Esophagus mucosa (tissue), 1 donor: ENCODE measurements at places on chromosomes 1 and 21. TPM values are rescaled to one million over a fixed set of nuclear protein-coding genes. Genes with fewer than 3 reads are reported as not detected.

DNA sequence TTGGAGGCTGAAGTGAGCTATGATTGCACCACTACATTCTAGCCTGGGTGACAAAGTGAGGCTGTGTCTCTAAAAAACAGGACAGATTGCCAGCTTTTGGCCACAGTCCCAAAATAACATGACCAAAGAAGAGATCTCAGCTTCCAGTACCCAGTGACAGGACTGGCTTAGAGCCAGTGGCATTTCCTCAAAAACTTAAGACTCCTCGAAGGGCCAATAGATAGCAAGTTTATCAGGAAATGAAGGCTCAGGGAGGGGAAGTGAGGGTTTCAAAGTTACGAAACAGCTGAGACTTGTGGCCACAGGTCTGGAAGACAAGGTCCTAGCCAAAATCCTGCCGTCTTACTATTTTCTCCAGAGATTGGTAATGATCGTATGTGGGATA lies 6.3 kb upstream of the TMEM39B start:
- ATAC-seq: peak; percentile 76

DNA sequence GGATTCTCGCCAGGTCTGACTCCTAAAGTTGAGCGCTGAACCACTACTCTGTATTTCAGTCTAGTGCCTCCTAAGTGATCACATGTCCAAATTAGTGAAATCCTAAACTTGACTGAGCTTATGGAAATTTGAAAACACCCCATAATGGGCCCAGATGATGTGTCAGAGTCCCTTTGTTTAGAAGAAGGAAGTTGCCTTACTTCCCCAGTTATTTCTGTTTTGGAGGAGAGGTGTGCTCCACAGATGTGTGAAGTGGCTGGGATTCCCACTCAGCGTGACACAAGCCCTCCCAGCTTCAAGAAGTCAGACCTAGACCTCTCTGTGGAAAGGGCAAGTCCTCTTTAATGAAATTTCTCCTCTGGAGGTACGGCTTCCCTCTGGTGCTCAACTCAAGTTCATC lies 188.8 kb downstream of the TTLL7 start:
- no peak for ATAC-seq

DNA sequence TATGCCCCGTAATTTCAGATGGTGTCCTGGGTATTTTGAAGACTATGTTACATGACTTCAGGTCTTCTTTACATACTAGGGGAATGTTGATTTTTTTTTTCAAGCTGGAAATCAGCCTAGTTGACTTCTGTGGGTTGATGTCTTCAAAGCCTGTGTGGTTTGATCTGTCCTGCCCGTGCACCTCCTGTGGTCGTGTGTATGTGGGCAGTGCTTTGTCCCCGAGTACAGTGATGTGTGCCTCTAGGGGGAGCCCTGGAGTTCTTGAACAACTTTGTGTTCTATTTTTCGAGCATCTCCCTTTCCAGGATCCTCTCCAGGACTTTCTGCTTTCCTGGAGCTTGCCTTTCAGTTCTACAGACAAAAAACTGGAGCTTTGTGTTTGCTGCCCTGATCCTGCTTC lies 28.9 kb downstream of the OBSCN start:
- ATAC-seq: peak; percentile 43

DNA sequence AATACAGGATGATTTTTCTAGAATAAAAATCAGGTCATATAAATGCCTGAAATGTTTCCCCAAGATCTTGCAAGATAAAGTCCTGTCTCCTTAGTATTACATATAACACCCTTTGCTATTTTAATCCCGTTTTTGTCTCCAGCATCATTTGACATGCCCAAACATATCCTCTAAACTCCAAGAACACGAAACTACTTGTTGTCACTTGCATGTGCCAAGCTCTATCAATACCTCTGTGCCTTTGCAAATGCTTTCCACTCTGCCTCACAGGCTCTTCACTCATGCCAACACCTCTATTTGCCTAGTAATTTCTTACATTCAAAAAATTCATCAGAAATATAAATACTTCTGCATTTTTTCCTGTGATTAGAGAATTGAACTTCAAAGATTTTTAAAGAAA lies 37.9 kb downstream of the LRRIQ3 start:
- ATAC-seq: no peak

DNA sequence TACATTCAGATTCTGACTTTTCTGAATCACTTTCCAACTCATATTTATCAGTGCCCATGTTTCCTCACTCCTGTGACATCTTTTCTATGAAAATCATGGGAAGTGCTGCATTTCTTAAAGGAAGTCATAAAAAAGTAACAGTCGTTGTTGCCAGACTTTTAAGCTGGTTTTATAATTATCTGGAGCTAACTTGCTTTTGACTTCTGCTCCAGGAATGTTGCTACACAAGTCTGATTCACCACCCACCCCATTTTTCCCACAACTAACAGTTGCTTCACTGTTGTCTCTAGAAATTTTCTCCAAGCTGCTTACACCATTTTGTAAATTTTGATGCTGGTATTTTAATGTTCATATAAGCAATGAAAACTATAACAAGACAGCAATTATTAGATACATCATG lies 12.2 kb downstream of the FCRLB start:
- ATAC-seq: peak; percentile 66

DNA sequence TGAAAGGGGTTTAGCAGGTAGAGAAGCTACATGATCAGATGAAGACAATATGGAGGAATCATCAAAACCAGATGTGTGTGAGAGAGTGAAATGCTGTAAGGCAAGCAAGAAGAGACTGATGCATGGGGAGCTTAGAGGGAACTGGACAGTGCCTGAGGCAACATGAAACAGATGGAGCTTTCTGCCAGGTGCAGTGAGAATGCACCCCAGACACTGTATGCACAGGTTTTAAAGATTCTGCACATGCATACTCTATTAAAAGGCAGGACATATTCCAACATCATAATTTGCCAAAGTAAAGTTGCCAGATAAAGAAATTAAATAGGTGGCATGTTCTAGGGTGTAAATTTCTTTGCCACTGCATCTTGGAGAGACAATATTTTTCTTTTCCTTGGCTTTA lies 200.1 kb downstream of the AMY1C start:
- no peak for ATAC-seq

GRCh38 chr1:78040484-78041089 lies 5.2 kb upstream of the GIPC2 start:
- ATAC-seq: no peak

GRCh38 chr1:103461161-103462105 lies 64.1 kb upstream of the RNPC3 start:
- ATAC-seq: no peak

DNA sequence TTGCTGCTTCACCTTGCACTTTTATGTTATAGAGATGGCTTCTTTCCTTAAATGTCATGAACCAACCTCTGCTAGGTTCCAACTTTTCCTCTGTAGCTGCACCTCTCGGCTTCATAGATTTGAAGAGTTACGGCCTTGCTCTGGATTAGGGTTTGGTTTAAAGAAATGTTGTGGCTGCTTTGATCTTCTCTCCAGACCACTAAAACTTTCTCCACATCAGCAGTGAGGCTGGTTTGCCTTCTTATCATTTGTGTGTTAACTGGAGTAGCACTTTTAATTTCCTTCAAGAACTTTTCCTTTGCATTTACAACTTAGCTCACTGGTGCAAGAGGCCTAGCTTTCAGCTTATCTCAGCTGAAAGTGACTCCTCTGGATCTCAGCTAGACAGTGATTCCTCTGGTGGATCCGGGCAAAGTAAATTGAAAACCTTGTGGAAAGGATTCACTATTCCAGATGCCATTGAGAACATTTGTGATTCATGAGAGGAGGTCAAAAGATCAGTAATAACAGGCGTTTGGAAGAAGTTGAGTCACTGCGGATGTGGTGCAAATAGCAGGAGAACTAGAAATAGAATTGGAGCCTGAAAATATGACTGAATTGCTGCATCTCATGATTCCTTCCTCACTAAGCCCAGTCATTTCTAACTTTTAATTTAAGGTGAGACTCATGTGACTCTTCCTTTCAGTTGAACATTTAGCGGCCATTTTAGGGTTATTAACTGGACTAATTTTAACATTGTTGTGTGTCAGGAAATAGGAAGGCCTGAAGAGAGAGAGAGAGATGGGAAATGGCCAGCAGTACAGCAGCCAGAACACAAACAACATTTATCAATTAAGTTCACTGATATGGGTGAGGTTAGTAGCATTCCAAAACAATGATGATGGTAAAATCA lies 16.2 kb upstream of the RGS1 start:
- no peak for ATAC-seq

- ATAC-seq: no peak
Measured at GRCh38 chr1:202585590-202585933, 124.7 kb downstream of the SYT2 start.

DNA sequence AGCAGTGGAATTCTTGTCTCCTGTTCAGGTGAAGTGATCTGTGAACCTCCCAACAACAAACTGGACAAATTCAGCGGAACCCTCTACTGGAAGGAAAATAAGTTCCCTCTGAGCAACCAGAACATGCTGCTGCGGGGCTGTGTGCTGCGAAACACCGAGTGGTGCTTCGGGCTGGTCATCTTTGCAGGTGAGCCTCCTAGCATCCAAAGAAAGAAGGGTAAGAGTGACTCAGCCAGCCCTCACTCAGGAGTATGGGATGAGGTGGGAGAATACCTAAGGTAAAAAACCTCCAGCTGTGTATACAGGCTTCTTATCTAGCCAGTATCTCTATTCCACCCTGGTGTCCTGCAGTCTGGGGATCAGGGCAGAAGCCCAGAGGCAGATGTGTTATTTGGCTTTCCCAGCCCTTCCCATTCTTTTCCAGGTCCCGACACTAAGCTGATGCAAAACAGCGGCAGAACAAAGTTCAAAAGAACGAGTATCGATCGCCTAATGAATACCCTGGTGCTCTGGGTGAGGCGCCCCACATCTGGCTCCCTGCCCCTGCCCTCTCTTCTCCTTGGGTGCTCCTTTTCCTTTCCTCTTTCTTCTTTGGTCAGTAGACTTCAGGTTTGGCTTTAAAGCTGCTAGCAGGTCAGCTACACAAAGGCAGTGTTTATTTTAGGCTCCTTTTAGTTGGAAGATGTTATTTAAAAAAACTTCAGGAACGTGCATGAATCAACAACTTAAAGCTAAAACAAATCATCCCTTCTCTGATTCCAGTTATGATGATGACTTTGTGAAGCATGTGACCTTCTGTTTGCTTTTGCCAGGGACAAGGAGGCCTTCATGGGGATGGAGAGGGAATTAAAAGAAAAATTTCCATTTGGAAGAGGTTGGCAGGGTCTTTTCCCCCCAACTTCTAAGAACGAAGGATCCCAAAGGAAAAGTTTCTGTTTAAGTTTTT lies 9.0 kb downstream of the ATP8B2 start:
- no peak for ATAC-seq

The TRMT1L gene
- 13.5 TPM for total RNA-seq

DNA sequence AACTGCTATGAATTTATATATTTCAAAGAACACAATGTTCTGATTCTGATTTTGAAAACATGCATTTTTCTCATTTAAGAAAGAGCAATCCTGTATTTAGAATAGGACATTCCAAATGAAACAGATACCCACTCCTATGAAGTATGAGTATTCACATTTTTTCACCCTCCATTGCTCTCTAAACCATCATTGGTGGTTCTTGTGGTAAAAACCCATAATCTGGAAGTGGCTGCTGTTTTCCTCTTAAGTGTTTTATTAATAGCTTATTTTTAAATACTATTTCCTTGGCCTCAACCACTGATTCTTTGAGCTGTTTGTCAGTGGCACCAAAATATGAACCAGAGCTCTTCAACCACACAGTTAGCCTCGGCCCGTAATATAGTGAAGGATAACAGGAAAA lies 60.0 kb upstream of the ADAM30 start:
- no peak for ATAC-seq

The TNFSF18 gene
- total RNA-seq: 2.0 TPM

The TEX38 gene
- not detected for total RNA-seq

- ATAC-seq: no peak
Measured at GRCh38 chr1:234102583-234102982, 198.1 kb downstream of the SLC35F3 start.

The ITLN2 gene
- total RNA-seq: 0.16 TPM

The ELAVL4 gene
- total RNA-seq: not detected
